Stimulated activated CD8-positive, alpha-beta memory T cell treated with anti-CD3 and anti-CD28 coated beads, Interleukin-7, amount 100 ng/mL, for 1 hour (primary cell): ENCODE measurements at places on chromosomes 5 and 9.

DNA sequence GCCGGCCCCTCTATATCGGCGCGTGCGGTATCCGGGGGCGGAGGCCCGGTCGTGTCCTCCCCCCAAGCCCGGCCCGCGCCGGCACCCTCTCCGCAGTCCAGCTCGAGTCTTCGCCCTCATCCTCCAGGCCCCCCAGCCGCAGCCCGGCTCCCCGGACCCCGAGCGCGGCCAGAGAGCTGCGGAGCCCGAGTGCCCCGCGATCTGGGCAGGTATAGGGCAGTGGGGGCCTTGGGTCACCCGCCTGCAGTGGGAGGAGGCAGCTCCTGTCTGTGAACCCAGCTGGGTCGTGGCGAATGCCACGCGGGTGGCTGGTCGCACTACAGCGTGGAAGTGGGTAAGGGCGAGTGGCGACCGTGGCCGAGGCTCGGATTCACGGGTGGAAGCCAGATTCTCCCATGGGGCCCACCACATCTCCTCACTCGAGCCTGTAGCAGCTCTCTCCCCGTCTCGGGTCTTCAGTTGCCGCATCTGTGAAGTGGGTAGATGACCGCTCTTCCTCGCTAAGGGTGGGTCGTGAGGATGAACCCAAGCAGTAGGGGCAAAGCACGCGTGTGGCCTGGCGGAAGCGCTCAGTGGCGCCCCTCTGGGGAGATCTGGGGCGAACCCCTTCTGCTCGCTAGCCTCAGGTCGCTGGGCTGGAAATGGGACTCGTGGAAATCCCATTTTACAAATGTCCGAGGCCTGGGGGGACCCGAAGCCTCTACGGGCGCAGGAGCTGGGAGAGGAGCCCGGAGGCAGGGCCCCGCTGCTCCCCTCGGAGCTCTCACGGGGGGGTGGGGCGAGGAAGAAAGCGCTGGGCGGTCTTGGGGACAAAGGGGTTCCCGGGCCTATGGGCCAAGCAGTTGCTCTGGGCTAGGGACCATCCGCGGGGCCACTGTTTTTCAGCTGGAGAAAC lies 1.9 kb downstream of the NR5A1 start:
- DNase-seq: no peak

DNA sequence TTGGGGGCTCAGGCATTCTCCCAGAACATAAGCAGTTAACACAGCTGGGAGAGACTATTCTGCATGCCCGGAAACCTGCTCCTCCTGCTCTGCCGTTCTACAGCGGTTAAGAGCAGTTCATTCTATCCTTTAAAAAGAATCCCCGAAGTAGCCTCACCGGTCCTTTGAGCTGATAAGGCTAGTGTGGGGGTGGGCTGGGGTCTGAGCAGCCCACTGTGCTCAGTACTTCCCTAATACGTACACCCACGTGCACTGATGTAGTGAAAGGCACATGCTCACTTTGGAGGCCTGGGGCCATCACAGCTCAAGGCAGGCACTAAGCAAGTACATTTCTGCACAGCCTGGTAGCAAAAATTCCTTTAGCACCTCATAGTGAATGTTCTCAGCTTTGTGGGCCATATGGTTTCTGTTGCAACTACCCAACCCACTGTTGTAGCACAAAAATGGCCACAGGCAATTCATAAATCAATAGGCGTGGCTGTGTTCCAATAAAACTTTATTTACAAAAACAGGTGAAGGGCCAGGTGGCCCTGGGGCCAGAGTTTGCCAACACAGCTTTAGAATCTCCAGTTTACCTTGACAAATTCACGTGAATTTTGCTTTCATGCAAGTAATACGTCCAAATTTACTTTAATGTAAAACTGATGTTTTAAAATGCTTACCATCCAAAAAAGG lies 136.4 kb downstream of the ZNF354C start:
- DNase-seq: no peak

DNA sequence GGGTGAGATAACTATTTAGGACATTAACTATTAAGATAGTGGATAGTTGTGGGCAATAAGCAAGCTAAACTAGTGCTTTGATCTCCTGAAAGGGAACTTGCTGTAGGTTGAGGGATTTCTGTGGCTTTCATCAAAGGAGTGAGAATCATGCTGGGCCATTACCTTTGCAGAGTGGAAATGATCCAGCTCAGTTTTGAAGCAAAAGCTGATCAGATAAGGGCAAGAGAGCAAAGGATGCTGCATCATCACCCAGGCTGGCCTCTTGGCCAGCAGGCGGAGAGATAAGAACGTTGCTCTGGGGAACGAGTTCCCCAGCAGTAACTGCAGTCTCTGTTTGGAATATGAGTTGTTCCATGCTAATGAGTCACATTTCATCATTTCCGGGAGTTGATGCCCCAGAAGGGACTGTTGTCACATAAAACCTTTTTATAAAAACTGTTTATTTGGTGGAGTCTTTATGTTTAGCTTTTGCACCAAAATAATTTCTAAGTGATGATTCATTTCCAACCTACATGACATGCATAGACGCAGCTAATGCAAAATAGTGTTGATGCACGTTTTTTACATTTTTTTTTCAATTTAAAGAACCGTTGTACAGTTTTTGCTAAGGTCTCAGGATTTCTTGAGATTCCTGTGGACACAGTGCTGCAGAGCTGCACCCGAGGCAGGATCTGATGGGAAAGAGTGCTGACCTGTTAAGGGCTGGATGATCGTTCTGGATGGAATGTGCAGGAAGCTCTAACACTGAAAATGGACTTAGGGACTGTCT lies 99.3 kb downstream of the ACTBL2 start:
- DNase-seq: no peak

- peak; percentile 16 for DNase-seq
Observed at GRCh38 chr9:21813575-21814473, 11.4 kb downstream of the MTAP start.

GRCh38 chr5:105735704-105736103 lies 1935.0 kb downstream of the EFNA5 start:
- DNase-seq: no peak

- no peak for DNase-seq
Observed at GRCh38 chr5:154575546-154576428, 97.8 kb upstream of the HAND1 start.

DNA sequence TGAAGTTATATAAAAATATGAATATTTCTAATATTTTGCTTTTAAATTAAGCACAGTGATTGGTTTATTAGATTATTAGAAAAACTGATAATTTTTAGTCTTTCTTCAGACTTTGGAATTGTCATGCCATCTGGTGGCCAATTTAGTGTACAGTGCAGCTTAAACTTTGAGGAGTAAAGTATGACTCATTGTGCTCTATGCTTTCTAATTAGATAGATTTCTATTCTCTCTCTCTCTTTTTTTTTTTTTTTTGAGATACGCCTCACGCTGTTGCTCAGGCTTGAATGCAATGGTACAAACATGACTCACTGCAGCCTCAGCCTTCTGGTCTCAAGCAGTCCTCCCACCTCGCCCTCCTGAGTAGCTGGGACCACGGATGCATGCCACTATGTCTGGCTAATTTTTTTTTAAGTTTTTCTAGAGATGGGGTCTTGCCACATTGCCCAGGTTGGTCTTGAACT lies 42.1 kb upstream of the GPR21 start:
- no peak for DNase-seq

- no peak for DNase-seq
Observed at GRCh38 chr9:35229066-35229778, 67.4 kb downstream of the UNC13B start.

DNA sequence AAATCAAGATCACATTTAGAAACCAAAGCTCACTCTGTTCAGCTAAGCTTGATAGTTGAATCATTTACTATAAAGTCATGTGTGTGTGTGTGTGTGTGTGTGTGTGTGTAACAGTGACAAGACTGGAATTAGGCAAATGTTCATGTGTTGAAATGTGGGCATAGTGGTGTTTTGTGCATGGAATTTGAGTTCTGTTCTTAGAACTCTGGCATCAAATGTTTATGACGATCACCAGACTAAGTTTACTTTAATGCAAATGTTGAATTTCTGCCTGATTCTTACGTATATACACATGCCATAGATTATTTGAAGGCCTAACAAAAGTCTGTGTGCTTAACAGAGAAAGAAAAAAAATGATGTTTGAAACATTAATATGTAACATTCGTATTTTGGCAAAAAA lies 72.8 kb upstream of the COL5A1 start:
- DNase-seq: no peak

DNA sequence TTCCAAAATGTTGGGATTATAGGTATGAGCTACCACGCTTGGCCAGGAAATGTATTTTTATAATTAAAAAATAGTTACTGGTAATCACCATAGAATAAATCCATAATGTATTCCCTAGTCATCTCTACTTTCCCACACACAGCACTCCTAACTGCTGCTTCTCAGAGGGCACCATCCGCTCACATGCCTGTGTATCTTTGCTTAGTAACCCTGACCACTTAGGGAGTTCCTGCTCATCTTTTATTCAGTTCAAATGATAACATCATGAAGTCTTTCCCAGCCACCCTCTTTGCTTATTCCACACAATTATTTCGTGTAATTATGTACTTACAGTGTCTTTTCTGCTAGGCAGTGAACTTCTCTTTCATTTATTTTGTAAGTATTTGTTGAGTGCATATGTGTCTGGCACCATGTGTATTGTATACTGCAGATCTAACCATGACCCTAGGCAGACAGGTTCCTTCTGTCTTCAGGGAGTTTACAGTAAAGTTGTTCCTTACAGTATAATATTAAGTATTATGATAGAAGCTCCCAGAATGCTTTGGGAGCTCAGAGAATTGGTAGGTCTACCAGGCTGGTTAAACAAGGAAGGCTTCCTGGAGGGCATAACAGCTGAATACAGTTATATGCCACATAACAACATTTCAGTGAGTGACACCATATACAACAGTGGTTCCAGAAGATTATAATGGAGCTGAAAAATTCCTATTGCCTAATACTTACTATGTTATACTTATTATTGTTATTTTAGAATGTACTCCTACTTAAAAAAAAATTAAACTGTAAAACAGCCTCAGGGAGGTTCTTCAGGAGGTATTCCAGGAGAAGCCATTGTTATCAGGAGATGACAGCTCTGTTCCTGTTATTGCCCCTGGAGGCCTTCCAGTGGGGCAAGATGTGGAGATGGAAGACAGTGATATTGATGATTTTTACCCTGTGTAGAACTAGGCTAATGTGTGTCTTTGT lies 39.2 kb downstream of the DCAF10 start:
- no peak for DNase-seq
